HFFc6 (cell line): ENCODE measurements at places on chromosomes 3 and 15. TPM values are rescaled to one million over a fixed set of nuclear protein-coding genes. Genes with fewer than 3 reads are reported as not detected.

DNA sequence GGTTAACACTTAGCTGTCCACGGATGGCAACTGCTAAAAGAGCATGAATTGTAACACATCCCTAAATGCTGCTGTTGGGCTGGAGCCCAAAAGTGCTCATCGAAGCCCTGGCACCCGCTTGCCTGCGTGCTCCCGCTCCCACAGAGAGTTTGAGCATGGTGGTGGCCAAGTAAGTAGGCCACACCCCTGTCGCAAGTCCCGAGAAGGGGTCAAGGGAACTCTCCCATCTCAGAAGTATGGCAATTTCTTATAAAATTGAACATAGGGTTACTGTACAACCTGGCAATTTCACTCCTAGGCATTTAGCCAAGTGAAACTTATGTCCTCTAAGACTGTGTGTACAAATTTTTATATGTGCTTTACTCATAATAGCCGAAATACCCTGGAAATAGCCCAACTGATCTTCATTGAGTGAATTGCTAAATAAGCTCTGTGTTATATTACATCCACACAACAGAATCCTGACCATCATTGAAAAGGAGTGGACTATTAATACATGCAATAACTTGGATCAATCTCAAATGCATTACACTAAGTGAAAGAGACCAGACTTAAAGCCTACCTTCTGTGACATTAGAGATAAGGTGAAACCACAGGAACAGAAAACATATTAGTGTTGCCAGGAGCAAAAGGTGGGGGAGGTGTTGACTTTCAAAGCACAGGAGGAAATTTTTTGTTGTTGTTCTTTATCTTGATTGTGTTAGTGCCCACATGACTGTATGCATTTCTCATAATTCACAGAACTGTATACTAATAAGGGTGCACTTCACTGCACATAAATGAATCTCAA is 1.5 kb upstream of the GCSAM start:
- no peak for DNase-seq

Gene LOXL1
- total RNA-seq, result 275 to 309 TPM (median 292 TPM) in 3 replicates

DNA sequence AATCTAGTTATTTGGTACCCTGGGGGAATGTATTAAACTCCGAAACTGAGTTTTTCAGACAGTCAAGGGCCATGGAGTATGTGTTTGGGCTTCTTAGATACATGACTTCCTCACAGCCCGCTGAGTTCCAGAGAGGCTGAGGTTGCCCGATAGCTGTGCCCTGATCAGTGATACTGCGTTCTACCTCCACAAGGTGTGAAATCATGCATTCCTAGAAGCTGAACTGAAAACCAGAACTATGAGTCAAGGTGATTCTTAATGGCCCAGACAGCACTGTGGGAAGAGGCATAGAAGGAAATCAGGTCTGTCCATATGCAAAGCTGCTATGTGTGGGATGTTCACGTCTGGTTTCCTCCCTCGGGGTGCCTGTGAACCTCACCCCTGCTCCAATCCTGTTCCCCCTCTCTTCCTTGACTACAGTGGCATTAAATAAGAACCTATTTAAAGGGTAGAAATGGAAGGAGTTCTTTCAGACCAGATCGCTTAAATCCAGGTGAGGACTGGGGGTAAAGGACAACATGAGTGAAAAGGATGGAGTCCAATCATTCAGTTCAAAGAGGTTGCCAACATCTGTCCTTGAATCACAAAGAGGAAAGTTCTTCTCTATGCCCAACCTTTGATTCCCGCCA is 74.3 kb downstream of the MYO1E start:
- DNase-seq, result no peak

DNA sequence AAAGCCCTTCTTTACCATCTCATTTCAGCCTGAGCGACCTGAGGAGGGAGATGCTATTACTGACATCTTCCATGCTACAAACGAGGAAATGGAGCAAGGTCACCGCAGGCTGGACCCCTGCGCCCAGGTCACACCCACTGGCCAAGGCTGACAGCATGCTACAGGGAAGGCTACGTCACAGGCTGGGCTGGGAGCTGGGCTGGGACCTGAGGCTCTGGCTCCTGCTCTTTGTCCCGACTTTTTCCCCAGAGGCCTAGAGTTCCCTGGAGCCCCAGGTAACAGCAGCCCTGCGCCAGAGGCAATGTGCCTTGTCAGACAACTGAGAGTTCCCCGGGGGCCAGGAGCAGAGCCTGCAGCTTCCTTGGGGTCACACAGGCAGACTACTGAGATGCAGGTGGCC is 87.2 kb downstream of the IQSEC1 start:
- DNase-seq, result no peak

DNA sequence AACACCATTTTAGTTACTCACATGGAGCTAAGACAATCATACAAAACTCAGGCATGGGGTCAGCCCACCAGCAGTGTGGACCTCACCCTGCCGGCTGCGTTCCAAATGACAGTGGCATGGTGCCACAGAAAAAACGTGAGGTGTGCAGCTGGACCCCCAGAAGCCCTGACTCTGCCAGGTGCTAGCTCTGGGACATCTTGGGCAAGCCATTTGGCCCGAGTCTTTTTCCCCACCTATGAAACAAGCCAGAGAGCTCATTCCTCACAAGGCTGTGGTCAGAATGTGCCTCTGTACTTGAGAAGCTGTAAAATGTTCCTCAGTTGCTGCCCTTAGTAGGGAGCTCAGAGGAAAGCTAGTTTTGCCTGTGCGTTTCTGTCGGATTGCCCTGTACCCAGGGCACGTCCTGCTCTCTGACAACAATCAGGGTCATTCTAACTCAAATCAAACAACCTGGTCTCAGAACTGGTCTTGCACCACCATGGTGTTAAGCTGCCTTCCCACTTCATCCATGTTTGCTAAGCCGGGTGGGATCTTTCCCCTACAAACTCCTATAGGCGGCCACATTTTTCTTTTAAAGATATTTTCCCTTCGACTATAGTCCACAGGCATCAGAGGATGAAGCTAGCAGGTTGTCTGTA is 44.9 kb downstream of the LIPC start:
- no peak for DNase-seq

DNA sequence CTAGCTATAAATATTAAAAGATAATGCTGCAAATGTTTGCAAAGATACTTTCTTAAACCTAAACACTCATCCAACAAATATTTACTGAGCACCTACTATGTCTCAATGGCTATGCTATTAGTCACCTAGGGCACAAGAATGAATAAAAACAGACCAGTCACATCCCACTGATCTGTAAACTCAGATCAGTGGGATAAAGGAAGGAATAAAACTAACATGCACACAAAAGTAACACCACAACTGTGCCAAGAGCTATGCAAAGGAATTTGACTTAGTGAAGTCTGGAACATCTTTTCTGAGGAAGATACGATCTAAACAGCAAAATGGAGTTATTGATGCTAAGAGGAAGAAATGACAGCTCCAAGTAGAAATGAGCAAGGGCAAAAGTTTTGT is 56.6 kb downstream of the CBLB start:
- DNase-seq, result peak; percentile 86

Gene ERICH6
- total RNA-seq, result not detected in 3 replicates

Gene PPP1R14D
- not detected in 2 replicates for total RNA-seq

Gene NOX5
- total RNA-seq, result 0.18 and 0.57 TPM in 2 replicates

DNA sequence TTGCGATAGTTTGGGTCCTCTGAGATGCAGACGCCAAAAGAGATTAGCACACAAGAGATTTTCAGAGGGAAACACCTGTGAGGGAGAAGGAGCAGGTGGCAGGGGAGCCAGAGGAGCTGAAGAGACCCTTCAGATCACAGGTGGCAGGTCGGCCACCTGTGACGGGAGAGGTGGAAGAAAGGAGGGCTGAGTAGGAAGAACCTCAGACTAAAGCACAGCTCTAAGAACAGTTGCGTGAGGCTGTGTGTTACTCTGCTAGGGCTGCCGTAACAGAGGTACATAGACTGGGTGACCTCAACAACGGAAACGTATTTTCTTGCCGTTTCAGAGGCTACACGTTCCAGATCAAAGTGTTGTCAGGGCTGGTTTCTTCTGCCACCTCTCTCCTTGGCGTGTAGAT is 38.5 kb downstream of the C2CD4A start:
- DNase-seq, result no peak

GRCh38 chr15:87477737-87478686 is 778.5 kb downstream of the NTRK3 start:
- peak; percentile 90 for DNase-seq

GRCh38 chr3:110598847-110599490 is 472.6 kb upstream of the NECTIN3 start:
- peak; percentile 63 for DNase-seq

DNA sequence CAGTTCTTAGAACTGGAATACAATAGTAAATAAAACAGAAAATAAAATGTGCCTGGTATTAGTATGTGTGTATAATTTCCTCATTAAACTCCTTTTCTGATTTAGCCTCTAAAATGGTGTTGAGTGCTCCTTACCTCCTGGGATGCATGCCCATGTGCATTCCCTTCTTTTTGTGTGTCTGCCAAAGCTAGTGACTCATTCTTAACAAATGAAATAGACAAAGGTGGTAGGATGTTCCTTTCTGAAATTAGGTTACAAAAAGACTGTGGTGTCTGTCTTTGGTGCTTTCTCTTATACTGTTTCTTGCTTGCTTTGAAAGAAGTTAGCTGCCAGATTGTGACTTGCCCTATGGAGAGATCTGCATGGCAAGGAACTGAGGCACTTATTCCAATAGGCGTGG is 623.7 kb downstream of the GRM7 start:
- DNase-seq, result no peak

Gene TMEM207
- not detected in 3 replicates for total RNA-seq

DNA sequence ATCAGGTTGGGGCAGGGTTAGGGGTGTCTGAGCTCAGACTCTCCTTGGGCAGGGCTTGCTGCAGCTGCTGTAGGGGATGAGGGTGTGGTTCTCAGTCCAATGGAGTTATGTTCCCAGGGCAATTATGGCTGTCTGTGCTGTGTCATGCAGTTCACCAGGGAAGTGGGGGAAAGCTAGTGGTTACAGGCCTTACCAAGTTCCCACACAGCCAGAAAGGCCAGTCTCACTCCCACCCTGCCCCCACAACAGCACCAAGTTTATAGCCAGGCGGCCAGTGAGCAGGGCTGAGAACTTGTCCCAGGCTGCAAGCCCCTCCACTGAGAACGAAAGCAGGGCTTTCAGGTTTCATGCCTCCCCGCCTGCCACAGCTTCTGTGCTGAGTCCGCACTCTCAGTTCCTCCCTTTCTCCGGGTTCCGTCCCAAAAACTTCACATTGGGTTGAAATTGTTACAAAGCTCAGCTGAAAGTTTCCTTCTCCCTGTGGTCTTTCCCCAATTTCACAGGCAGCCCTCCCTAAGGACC is 19.6 kb upstream of the CPOX start:
- no peak for DNase-seq

- DNase-seq, result no peak
Measured at GRCh38 chr3:189903562-189904250, 217.0 kb downstream of the P3H2 start.

- DNase-seq, result no peak
Measured at GRCh38 chr3:19013879-19014278, 134.4 kb upstream of the KCNH8 start.

- DNase-seq, result no peak
Measured at GRCh38 chr15:59812250-59812870, 123.2 kb upstream of the BNIP2 start.

Gene MKRN2OS
- total RNA-seq, result not detected in 3 replicates

- DNase-seq, result no peak
Measured at GRCh38 chr15:56980473-56980872, 62.0 kb downstream of the TCF12 start.

DNA sequence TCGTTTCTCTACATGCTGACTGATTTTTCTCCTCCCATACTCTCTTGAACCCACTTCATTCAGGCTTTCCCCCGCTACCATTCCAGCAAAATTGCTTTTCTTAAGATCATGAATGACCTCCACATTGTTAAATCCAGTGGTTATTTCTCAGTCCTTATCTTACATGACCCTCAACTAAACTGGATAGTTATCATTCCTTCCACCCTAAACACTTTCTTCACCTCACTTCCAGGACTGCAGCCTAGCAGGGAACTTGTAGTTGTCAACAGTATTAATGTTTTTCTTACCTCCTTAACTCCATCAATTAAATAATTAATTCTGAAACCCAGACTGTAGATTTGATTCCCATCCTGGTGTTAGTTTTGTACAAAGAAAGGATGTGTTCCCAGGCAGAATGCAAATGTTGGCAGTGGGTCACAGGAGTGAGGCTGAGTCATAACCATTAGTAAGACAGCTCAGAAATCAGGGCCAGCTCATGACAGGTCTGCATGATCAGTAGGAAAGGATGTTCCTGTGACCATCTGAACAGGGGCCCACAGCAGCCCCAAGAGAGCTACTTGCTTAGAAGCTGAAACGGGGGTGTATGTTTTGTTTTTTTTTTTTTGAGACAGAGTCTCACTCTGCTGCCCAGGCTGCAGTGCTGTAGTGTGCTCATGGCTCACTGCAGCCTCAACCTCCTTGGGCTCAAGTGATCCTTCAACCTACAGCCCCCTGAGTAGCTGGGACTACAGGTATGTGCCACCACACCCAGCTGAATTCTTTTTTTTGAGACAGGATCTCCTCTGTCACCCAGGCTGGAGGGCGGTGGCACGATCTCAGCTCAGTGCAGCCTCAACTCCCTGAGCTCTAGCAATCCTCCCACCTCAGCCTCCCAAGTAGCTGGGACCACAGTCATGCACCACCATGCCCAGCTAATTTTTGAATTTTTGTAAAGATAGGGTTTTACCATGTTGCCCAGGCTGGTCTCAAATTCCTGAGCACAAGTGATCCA is 9.1 kb downstream of the BCL2L10 start:
- peak; percentile 93 for DNase-seq

Gene TUBGCP5
- 12.2 to 13.2 TPM (median 12.9 TPM) in 3 replicates for total RNA-seq

- DNase-seq, result no peak
Measured at GRCh38 chr3:47409688-47410416, 29.0 kb downstream of the PTPN23 start.

Gene COL6A6
- not detected in 2 replicates for total RNA-seq

Gene AMOTL2
- 240 to 290 TPM (median 251 TPM) in 3 replicates for total RNA-seq

DNA sequence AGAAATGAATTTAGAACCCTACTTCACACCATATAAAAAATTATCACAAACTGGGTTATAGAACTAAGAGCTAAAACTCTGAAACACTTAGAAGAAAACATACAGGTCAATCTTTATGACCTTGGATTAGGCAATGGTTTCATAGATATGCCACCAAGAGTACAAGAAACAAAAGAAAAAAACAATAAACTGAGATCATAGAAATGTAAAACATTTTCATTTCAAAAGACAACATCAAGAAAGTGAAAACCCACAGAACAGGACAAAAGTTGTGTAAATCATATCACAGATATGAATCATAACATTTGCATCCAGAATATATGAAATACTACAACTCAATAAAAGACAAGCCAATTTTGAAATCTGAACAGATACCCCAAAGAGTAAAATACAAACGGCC is 72.4 kb downstream of the TBL1XR1 start:
- no peak for DNase-seq

DNA sequence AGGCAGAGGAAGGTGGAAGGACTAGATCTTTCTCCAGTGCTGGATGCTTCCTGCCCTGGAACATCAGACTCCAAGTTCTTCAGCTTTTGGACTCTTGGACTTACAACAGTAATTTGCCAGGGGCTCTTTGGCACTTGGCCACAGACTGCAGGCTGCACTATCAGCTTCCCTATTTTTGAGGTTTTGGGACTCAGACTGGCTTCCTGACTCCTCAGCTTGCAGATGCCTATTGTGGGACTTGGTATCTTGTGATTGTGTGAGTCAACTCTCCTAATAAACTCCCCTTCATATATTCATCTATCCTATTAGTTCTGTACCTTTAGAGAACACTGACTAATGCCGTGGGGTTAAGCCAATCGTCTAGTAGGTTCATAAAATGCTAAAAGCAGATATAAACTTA is 8.8 kb upstream of the B3GNT5 start:
- no peak for DNase-seq

Gene GOLGA8M
- total RNA-seq, result 0.39 TPM in 1 of 2 replicates, not detected in the other
